SK-N-SH (cell line): ENCODE measurements at places on chromosomes 11 and 22. TPM values are rescaled to one million over a fixed set of nuclear protein-coding genes. Genes with fewer than 3 reads are reported as not detected.

Gene OR4A16
- polyA plus RNA-seq: not detected in 2 replicates

Gene SPECC1L
- 22.9 and 25.9 TPM in 2 replicates for polyA plus RNA-seq

- no peak overlapping the region for H3K4me3 ChIP-seq
- H3K4me1 ChIP-seq: no peaks in the 10 kb centered on the region
- no peak for DNase-seq
- no peaks in the 10 kb centered on the region for H3K27me3 ChIP-seq
Measured at GRCh38 chr11:135027461-135027860, 615.4 kb upstream of the B3GAT1 start.

DNA sequence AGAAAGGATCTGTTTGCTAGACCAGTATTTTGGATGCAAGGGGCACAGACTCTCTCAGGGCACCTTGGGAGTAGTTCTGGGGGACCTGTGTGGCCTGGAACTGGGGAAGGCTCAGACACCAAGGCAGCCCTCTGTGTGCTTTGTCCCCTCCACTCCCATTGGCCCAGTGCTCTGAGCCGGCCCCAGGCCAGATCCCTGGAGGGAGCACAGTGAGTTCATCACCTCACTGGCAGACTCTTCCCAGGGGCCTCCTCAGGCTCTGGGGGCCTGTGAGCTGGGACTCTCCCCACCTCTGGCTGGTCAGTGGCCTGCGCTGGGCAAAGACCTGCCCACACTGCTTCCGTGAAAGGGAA lies 51.7 kb downstream of the CHRDL2 start:
- H3K4me1 ChIP-seq: peaks cover 5% of the 10 kb centered on the region; the same call in 1 of the 2 replicates
- H3K4me3 ChIP-seq: no peak overlapping the region
- no peak overlapping the region for H3K27ac ChIP-seq
- H3K36me3 ChIP-seq: no peaks in the 10 kb centered on the region

Gene PGA5
- polyA plus RNA-seq: 0.23 TPM in 1 of 2 replicates, not detected in the other

Gene CCDC89
- polyA plus RNA-seq: 3.9 and 4.1 TPM in 2 replicates

Gene MUC5AC
- not detected in 2 replicates for polyA plus RNA-seq

- DNase-seq: no peak
- no peak overlapping the region for H3K27ac ChIP-seq
- no peaks in the 10 kb centered on the region for H3K27me3 ChIP-seq
- H3K4me3 ChIP-seq: no peak overlapping the region
- H3K4me1 ChIP-seq: no peaks in the 10 kb centered on the region
Measured at GRCh38 chr11:16841984-16842383, 103.5 kb downstream of the C11orf58 start.

DNA sequence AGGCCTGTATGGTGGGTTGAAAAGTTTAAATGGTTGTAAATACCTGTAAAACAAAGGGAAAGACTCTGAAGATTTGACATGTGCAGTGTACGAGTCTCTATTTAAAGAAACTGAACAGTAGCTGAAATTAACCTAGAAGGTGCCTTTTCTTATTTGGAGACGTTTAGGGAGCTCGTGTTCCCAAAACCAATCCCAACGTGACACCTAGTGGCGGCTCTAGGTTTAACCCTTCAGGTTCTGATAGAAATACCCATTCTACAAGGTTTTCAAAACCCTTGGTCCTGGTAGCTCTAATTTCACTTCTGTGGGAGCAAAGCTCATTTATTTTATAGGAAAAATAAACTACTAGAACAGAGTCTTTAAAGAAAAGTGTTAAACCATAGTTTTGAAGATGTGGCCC lies 258.3 kb downstream of the LRRC4C start:
- no peaks in the 10 kb centered on the region for H3K36me3 ChIP-seq
- H3K4me3 ChIP-seq: no peak overlapping the region
- H3K4me1 ChIP-seq: no peaks in the 10 kb centered on the region
- H3K27me3 ChIP-seq: no peaks in the 10 kb centered on the region
- DNase-seq: peak; percentile 16
- no peak overlapping the region for H3K27ac ChIP-seq

- H3K27ac ChIP-seq: no peak overlapping the region
- H3K27me3 ChIP-seq: no peaks in the 10 kb centered on the region
- no peaks in the 10 kb centered on the region for H3K36me3 ChIP-seq
- peak; percentile 56 for DNase-seq
- H3K4me1 ChIP-seq: no peaks in the 10 kb centered on the region
- no peak overlapping the region for H3K4me3 ChIP-seq
Measured at GRCh38 chr22:24421428-24421931, 5.9 kb upstream of the ADORA2A start.

Gene SLC5A1
- not detected in 2 replicates for polyA plus RNA-seq

Gene FKBP2
- 84.8 and 127 TPM in 2 replicates for polyA plus RNA-seq

DNA sequence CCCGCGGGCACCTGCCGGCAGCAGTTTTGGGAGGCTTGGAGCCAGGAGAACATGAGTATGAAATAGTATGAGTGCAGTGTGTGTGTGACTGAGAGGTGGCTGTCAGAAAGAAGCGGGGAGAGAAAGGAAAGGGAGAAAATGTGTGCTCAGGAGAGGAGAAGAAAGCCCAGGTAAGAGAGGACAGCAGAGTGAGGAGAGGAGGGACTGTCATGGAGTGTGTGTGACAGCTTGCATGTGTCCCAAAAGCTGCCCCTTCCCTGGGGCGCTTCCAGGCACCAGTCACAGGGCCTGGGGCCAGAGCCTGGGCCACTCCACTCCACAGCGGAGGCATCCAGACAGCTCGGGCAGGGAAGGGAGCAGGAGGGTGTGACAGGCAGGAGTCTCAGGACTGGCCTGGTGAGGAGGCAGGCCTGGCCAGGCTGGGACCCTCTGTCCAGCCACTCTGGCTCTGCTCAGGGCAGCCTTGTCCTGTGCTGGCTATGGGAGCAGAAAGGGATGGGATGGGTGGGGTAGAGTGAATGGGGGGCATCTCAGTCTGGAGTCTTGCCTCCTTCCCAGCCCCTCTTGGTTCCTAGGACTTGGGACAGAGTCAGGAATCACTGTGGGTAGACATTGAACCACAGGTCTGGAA lies 949 bp downstream of the MMP11 start:
- H3K36me3 ChIP-seq: no peaks in the 10 kb centered on the region
- peaks cover 36% of the 10 kb centered on the region; the same call in 1 of the 2 replicates for H3K4me1 ChIP-seq
- DNase-seq: no peak
- H3K4me3 ChIP-seq: peak overlapping the region; percentile 67

Gene SF3B2
- polyA plus RNA-seq: 90.9 and 128 TPM in 2 replicates

GRCh38 chr11:2358754-2359442 lies 18.2 kb upstream of the CD81 start:
- H3K4me3 ChIP-seq: no peak overlapping the region
- H3K36me3 ChIP-seq: no peaks in the 10 kb centered on the region
- no peak overlapping the region for H3K27ac ChIP-seq
- no peaks in the 10 kb centered on the region for H3K27me3 ChIP-seq

Gene KCNJ5
- 0.03 TPM in 1 of 2 replicates, not detected in the other for polyA plus RNA-seq

Gene ST14
- not detected in 2 replicates for polyA plus RNA-seq

DNA sequence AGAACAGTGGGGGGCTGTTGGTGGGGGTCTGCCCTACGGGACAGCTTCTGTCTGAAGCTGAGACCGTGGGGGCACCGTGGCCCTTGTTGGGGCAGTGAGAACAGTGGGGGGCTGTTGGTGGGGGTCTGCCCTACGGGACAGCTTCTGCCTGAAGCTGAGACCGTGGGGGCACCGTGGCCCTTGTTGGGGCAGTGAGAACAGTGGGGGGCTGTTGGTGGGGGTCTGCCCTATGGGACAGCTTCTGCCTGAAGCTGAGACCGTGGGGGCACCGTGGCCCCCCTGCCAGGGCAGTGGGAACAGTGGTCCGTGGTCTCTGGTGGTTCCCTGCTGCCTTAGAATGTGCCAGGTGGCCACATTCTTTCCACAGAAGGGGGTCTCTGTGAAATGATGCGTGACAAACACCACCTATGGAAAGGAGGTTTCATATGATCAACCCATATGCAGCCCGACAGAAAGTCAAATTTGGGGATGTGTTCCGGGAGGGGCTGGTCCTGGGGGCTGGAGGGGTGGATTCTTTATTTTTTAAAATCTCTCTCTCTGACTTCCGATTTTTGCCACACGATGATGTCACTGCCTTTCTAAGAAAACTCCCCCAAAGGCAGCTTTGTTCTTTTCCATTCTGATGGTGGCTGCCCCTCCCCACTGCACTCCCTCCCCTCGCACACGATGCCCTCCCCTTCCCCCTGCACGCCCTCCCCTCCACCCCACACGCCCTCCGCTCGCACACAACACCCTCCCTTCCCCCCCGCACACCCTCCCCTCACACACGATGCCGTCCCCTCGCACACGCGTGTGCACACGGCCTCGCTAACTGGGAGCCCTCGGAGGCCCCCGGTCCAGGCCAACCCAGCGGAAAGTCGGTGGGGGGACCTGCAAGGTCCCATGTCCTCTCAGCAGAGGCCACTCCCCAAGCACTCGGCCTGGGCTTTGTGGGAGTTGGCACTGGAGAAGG lies 1186.5 kb downstream of the BRD1 start:
- peaks cover 23% of the 10 kb centered on the region; the same call in 1 of the 2 replicates for H3K4me1 ChIP-seq
- no peak for DNase-seq
- H3K27me3 ChIP-seq: no peaks in the 10 kb centered on the region
- H3K27ac ChIP-seq: no peak overlapping the region
- H3K36me3 ChIP-seq: no peaks in the 10 kb centered on the region
- H3K4me3 ChIP-seq: no peak overlapping the region

DNA sequence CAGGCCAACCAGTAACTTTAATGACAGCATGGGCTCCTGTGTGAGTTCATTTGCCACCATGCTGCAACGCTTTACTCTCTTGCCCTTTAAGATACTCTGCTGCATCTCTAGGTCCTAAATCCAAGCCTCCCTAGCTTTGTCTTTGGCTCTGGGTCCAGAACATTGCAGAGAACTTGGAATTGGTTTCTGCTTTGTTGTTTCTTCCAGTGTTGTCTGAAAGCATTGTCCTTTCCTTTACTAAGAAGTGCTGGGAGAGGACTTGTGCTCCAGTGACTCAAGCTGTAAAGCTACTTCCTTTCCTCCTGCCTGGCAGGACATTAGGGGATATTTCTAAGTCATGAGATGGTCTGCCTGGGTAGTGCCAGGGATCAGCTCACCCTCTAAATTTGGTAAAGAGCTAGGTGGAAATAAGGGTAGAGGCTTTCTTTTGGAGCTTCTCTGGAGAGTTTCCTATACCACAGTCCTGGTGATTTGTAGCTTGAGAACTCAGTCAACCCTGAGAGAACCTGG lies 202.5 kb upstream of the CADM1 start:
- H3K4me1 ChIP-seq: no peaks in the 10 kb centered on the region
- H3K27me3 ChIP-seq: no peaks in the 10 kb centered on the region; the same call in 1 of the 2 replicates
- no peaks in the 10 kb centered on the region for H3K36me3 ChIP-seq
- H3K4me3 ChIP-seq: no peak overlapping the region

GRCh38 chr11:46239801-46240061 lies 37.7 kb upstream of the CREB3L1 start:
- H3K27me3 ChIP-seq: no peaks in the 10 kb centered on the region
- H3K4me3 ChIP-seq: no peak overlapping the region
- H3K27ac ChIP-seq: no peak overlapping the region
- H3K4me1 ChIP-seq: peaks cover 22% of the 10 kb centered on the region

GRCh38 chr11:19890308-19890707 lies 177.7 kb downstream of the NAV2 start:
- H3K27ac ChIP-seq: peak overlapping the region; percentile 69; the same call in 1 of the 2 replicates
- H3K4me3 ChIP-seq: no peak overlapping the region
- DNase-seq: no peak
- H3K4me1 ChIP-seq: peaks cover 24% of the 10 kb centered on the region
- H3K27me3 ChIP-seq: no peaks in the 10 kb centered on the region

Gene FGF4
- polyA plus RNA-seq: not detected in 2 replicates

Gene WT1
- polyA plus RNA-seq: 0.15 and 0.49 TPM in 2 replicates

GRCh38 chr22:47191671-47192650 lies 429.5 kb downstream of the TBC1D22A start:
- DNase-seq: no peak
- H3K36me3 ChIP-seq: no peaks in the 10 kb centered on the region
- no peaks in the 10 kb centered on the region for H3K4me1 ChIP-seq
- no peaks in the 10 kb centered on the region for H3K27me3 ChIP-seq
- H3K27ac ChIP-seq: no peak overlapping the region

DNA sequence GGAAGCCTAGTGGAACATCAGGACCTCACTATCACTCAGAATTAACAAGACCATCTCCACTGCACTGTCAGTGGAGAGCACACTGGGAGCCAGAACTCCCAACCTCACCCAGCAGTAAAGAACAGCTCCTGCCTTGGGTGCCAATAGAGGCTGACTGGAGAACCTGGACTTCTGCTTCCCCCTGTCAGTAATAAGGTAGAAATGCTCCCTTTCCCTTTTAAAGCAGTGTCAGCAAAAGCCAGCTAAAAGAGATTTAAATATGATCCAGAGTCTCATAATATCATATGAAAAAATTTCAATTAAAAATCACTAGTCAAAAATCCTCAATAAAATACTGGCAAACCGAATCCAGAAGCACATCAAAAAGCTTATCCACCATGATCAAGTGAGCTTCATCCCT lies 82.8 kb downstream of the SPATA19 start:
- no peak overlapping the region for H3K4me3 ChIP-seq
- DNase-seq: no peak
- H3K4me1 ChIP-seq: no peaks in the 10 kb centered on the region
- no peak overlapping the region for H3K27ac ChIP-seq

DNA sequence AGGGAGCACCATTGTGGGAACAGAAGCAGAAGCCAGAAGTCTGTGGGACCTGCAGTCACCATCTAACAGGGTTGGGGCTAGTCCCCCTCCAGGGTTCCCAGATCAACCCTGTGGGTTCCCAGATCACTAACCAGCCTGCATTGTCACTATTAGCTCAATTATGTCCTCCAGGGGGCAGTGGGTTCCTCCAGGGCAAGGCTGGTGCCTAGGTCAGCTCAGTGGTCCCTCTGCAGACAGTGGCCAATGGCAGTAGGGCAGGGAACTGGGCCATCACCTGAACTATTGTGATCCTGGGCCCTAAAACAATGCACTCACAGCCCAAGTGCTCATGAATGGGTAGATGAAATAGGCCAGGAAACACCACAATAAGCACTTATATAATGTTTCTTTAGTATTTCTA lies 18.8 kb upstream of the PRSS23 start:
- DNase-seq: no peak
- H3K27ac ChIP-seq: no peak overlapping the region

DNA sequence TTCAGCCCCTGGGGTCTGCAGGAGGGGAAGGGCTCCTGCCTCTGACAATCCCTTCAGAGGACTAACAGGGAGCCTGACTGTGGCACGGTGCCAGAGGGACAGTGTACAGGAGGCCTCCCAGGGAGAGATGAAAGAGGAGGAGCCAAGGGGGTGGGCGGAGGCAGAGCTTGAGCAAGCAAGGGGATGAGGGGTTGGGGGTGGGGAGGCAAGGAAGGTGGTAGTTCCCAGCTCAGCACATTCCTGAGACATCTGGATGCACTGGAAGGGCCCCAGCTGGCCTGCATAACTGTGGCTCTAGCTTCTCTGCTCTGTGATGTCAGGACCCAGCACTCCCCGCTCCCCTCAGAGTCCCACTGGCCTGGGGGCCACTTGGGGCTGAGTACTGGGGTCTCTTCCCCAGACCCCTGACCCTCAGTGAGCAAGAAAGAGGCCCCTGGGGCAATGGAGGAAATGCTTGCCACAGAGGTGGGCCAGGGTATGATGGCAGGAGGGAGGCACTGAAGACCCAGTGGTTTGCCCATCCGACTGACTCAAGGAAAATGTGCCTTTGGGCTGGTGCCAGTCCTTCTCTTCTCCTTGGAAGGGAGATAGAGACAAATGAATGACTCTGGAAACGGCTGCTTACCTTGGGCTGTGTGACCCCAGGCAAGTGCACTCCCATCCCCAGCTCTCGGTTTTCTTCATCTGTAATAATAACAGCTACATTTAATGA lies 13.3 kb downstream of the CREB3L1 start:
- H3K27ac ChIP-seq: peak overlapping the region; percentile 53; the same call in 1 of the 2 replicates
- peaks cover 58% of the 10 kb centered on the region for H3K4me1 ChIP-seq
- H3K27me3 ChIP-seq: no peaks in the 10 kb centered on the region
- H3K4me3 ChIP-seq: no peak overlapping the region
- no peaks in the 10 kb centered on the region for H3K36me3 ChIP-seq

GRCh38 chr22:45564349-45565030 lies 61.8 kb downstream of the FBLN1 start:
- no peaks in the 10 kb centered on the region for H3K27me3 ChIP-seq
- H3K27ac ChIP-seq: no peak overlapping the region; the same call in 1 of the 2 replicates
- peaks cover 4% of the 10 kb centered on the region; the same call in 1 of the 2 replicates for H3K36me3 ChIP-seq
- H3K4me3 ChIP-seq: no peak overlapping the region
- H3K4me1 ChIP-seq: no peaks in the 10 kb centered on the region

Gene B3GAT1
- polyA plus RNA-seq: 0.15 and 0.16 TPM in 2 replicates
